ENCODE measurements at places on chromosomes 5 and 9. TPM values are rescaled to one million over a fixed set of nuclear protein-coding genes. Genes with fewer than 3 reads are reported as not detected.

PHYKPL gene
- 27.5 TPM for polyA plus RNA-seq

LCN9 gene
- polyA plus RNA-seq: not detected

HAVCR1 gene
- polyA plus RNA-seq: not detected

GABRG2 gene
- 0.03 TPM for polyA plus RNA-seq

ELOVL7 gene
- polyA plus RNA-seq: 0.20 TPM

KCNIP1 gene
- not detected for polyA plus RNA-seq

GFI1B gene
- polyA plus RNA-seq: 0.07 TPM

RPS23 gene
- 2,954 TPM for polyA plus RNA-seq

POLK gene
- polyA plus RNA-seq: 6.7 TPM

NRG2 gene
- polyA plus RNA-seq: 6.5 TPM

INSL4 gene
- not detected for polyA plus RNA-seq

FAM114A2 gene
- 23.2 TPM for polyA plus RNA-seq

WNT8A gene
- not detected for polyA plus RNA-seq

PCDHGA2 gene
- polyA plus RNA-seq: 0.25 TPM

BHMT2 gene
- 9.0 TPM for polyA plus RNA-seq

AQP3 gene
- 3.6 TPM for polyA plus RNA-seq

SLC6A7 gene
- not detected for polyA plus RNA-seq

SYK gene
- 0.40 TPM for polyA plus RNA-seq

IGIP gene
- polyA plus RNA-seq: 3.6 TPM

TEK gene
- polyA plus RNA-seq: 4.6 TPM

PLCXD3 gene
- 0.17 TPM for polyA plus RNA-seq

NUTM2F gene
- polyA plus RNA-seq: not detected

GLE1 gene
- 10.3 TPM for polyA plus RNA-seq

TXNDC8 gene
- not detected for polyA plus RNA-seq

NLN gene
- 9.8 TPM for polyA plus RNA-seq

SLIT3 gene
- 0.81 TPM for polyA plus RNA-seq

ADGRV1 gene
- polyA plus RNA-seq: 0.05 TPM

CYLC2 gene
- polyA plus RNA-seq: not detected

Measured in psoas muscle (tissue), 8 donors.